Fibroblast of lung (primary cell): ENCODE measurements at places on chromosomes 6 and 20. TPM values are rescaled to one million over a fixed set of nuclear protein-coding genes. Genes with fewer than 3 reads are reported as not detected.

Gene TREM1
- polyA plus RNA-seq = 0.25 TPM in 1 of 2 replicates, not detected in the other

Gene ALDH5A1
- 0.11 and 0.23 TPM in 2 replicates for polyA plus RNA-seq

Gene IMPG1
- polyA plus RNA-seq = 0.05 and 0.17 TPM in 2 replicates

DNA sequence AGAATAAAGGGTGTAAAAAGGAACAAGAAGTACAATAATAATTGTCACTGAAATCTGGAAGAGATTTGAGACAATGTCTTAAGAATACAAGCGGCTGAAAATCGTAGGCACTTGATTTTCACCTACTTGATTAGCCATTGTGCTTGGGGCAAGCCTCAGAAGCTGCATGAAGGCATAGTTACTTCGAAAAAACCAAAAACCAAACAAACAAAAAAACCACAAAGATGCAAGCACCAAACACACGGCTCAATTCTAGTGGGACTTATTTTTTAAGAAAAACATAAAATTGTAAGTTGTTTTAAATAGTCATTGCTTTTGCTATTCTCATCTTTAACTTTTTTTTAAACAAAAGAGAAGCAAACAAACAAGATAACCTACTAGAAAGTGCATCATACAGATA is 235.6 kb downstream of the OGFRL1 start:
- DNase-seq = peak; percentile 8

DNA sequence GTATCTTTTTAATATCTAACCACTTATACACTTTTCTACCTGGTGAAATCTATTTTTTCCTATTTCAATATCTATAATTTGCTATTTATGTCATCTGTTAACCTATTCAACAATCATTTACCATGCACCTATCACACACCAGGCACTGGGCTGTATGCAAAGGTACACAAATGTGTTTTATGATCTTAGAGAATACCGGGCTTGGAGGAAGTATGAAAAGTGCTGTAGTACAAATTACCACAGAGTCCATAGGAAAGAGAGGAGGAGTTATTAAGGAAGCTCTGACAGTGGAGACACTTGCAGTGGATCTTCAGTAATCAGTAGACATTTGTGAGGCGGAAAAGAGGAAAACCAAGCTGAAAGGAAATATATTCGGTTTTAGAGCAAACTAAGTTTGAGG is 96.0 kb downstream of the HIVEP2 start:
- DNase-seq = no peak

Gene HTR1B
- polyA plus RNA-seq = 0.68 and 1.5 TPM in 2 replicates

- DNase-seq = peak; percentile 59
Measured at GRCh38 chr6:90103056-90103800, 193.4 kb downstream of the BACH2 start.

DNA sequence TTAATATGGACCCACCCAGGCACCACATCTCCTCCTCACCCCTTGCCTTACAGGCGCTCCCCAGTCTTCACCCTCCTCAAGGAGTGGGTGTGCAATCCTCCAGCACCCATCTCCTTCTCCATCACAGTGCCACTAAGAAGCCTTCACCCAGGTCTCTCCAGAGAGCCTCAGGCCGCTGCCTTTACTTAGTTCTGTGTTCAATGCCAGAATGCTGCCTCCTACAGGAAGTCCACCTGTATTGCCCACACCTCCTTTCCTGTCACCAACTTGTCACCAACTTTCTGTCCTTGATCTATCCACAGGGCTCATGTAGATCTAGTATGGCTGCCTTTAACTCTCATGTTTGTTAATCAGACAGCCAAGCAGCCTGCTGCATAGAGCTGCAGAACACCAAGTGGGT is 586 bp upstream of the LST1 start:
- DNase-seq = no peak

Gene SH3BGRL2
- polyA plus RNA-seq = 1.5 and 2.8 TPM in 2 replicates

DNA sequence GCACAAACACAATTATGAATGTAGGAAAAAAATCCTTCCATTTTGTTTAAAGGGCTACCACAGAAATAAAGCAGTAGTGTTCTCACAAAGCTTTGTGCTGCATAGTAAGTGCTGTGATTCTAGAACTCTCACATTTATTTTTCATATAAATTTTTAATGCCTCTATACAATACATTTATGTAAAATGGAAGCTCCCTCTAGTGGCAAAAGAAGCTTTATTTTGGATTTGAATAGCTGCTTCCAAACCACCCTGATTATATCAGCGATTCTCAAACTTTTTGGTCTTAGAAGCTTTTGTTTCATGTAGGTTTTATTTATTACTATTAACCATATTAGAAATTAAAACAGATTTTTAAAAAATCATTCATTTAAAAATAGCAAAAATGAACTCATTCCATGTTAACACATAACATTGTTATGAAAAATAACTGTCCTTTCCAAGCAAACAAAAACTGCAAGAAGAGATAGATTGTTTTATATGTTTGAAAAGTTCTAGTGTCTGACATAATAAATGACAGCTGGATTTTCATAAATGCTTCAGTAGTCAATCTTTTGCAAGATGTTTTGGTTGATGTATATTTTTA is 38.4 kb downstream of the HS3ST5 start:
- DNase-seq = peak; percentile 12

GRCh38 chr6:25866011-25866410 is 8.0 kb downstream of the SLC17A3 start:
- no peak for DNase-seq
